H7 (cell line): ENCODE measurements at places on chromosomes 2 and 18. TPM values are rescaled to one million over a fixed set of nuclear protein-coding genes. Genes with fewer than 3 reads are reported as not detected.

DNA sequence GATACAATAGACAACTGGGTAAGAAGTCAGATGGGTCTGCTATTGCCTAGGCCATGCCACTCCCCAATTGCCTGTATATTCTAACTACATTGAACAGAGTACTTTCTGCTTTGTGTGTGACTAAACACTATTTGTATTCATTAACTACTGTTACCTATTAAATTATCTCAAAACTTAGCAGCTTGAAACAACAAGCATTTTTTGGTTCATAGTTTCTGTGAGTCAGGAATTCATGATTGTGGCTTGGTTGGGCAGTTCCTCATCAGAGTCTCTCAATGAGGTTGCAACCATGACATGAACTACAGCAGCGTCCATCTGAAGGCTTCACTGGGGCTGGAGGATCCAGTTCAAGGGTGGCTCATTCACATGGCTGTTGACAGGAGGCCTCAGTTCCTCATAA, 205.7 kb downstream of the EN1 start:
- DNase-seq: no peak

DNA sequence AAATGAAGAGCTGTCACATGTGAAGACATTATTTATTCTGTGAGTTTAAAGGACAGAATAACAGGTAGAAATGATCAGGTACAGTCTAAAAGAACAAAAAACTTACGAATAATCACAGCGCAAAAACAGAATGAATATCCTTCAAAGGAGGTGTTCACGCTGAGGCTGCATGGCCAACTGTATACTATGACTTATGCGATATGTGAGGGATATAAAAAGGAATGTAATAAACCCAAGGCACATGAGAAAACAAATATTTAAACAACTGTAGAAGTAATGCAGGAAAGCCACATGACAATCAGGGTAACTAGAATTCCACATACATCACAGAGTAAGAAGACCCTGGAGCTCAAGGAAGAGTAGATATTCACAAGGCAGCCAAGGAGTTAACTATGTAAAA, 81.3 kb downstream of the RTTN start:
- no peak for DNase-seq

- no peak for DNase-seq
Observed at GRCh38 chr2:8090748-8091700, 590.8 kb upstream of the ID2 start.

GRCh38 chr2:191218292-191218898, 26.8 kb upstream of the MYO1B start:
- peak; percentile 21 for DNase-seq

DNA sequence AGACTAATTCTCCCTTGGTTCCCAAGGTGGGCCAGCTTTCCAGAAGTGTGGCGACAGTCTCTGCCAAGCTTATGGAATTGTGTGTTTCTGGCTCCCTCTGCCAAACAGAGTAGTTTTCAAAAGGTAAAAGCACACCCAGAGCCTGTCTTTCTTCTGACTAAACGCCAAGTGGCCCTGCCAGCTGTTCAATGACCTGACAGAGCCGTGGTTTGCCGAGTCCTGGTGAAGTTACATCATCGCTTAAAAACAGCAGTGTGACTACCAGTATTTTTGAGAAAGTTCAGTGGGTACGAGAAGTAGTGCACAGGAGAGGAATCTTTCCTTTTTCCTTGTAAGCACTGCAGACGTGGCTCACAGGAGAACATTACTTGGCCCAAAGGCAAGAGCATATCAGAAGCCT, 1.9 kb downstream of the PER2 start:
- no peak for DNase-seq

GRCh38 chr2:80549901-80550300, 245.3 kb upstream of the LRRTM1 start:
- DNase-seq: no peak

DNA sequence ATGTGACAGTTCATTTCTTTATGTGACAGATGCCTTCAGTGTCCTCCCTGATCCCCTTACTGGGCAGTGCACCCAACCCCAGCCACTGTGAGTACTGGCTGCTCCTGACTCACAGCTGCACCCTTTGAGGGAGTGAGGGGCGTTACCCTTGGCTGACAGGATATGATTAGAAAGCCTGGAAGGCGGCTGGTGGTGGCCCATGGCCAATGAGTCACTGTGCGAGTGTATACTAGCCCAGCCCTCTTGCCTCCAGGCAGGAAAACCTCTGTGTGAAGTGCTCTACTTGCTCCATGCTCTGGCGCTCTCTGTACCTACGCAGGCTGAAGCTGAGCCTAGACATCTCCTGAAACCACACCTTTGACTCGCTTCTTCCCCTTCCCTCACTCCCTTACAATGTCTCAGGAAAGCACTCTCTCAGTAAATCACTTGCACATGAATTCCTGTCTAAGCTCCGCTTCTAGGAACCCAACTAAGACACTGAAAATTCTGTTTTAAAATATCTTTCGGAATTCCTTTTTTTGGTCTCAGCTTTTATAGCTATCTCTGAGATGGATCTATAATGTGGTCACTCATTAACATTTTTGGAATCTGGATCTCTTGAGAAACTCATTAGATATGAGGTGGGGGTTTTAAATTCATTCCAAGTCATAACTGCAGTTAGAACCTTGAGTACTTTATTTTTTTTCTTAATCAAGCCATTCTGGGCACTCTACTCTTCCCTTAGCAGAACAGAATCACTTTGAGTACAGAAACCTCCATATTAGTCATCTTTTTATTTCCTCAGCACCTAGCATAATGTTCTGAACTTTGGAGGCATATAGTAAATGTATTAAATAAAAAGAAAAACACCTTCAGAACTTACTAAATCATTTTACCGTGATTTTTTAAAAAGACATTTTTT, 25.3 kb upstream of the STAM2 start:
- DNase-seq: peak; percentile 10

DNA sequence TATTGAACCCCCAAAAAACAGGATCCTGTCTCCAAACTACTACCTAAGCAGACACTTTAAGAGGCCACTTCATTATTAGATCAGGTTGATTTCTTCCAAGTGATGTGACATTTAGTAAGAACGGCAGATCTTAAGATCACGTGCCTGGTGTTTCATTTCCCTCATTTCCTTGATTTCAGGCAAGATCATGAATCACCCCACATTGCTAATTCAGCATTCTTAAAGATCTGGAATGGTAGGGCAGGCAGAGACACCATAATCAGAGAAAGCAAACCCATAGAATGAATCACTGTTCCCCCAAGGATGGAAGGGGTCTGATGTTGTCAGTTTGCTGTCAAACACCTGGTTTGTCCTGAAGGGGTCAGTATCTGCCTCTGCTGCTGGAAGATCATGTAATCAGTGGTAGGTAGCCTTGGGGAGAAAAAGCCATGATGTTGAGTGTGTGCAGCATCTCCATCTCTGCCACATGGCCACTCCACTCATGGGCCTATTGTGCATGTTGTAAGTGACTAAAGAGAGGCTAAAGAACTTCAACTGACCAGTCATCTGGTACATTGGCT, 133.9 kb downstream of the ARHGAP15 start:
- peak; percentile 12 for DNase-seq

DNA sequence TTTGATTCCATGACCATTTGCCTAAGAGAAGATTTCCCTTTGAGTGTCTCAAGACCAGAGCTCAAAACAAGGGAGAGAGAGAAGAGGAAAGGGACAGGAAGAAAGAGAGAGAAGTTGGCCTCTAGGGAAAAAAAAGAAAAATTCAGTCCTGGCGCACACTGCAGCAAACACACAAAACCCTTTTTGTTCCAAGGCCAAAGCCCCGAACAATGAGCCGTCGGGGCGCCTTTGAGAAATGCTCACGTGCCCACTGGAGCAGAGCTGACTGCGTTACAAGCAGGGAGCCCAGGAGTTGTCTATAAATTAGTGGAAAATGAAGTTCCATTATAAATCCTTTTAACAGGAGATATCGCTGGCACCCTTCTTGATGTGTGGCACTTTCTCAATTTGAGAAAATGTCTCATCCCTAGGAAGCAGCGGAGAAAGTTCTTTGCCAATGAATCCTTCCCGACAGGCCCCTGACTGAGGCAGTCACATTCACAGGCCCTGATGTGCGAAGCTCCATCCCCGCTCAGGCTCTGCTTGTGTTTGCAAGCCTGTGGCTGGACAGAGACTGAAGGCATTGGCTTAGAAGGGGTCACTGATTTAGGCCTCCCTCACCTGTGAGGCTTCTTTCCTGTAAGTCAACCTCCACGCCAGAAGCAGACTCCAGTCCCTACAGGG, 32.1 kb upstream of the NCKAP5 start:
- DNase-seq: no peak

- peak; percentile 82 for DNase-seq
Observed at GRCh38 chr2:134718023-134718816, 580 bp downstream of the TMEM163 start.

- DNase-seq: peak; percentile 51
Observed at GRCh38 chr18:48140731-48141130, 210.3 kb upstream of the SMAD2 start.

DNA sequence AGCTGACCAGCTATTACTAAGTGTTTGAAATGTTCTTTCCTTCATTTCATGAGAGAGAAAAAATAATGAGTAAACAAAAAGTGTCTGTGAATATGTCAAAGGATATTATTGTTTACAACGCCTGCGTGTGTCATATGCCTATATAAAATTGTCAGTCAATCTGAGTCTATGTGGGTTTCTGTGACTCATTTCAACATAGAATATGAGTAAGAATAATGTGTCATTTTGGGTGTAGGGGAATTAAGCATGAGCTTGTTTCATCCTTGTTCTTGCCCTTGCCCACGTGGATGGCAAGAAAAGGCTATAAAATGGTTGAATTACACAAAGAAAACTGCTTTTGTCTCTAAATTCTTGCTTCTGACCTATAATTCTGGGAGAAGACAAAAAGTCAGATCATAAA, 466.0 kb downstream of the PTH2R start:
- no peak for DNase-seq

GRCh38 chr2:20759487-20759886, 63.4 kb downstream of the LDAH start:
- DNase-seq: no peak

- DNase-seq: no peak
Observed at GRCh38 chr18:10689236-10690034, 163.6 kb downstream of the NAPG start.

- peak; percentile 14 for DNase-seq
Observed at GRCh38 chr18:38077229-38077628, 511.6 kb upstream of the CELF4 start.

DNA sequence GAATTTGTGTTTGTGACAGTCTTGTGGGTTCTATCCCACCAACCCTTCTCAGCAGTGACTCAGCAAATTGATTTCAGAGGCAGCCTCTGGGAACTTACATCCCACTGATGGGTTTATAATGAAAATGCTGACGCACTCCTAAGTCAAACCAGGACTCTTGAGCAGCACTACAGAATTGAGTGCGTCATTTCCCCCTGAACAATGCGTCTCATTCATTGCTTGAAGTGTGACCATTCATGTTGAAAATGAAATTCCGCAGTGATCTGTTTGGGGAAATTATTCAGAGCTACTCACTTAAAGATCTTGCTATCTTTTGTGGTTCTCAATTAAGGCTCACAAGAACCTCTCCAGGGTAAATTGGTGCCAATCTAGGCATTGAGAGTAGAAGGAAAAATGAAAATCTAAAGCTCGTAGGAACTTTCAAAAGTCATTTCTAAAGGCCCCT, 417.7 kb upstream of the SLC14A2 start:
- no peak for DNase-seq

DNA sequence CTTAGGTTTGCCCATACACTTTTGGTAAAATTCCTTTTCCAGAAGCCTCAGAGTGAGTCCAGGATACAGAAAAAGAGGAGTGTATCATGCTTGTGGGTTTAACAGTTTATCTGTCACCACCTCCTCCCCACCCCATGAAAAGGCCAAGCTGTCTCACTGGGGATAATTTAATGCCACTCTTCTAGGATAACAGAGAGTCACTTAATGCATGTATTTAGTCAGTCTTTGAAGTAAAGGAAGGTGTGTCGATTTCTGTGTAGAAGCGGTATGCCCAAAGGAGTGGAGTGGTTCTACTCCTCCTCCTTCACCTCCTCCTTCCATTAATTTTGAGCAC, 116.4 kb downstream of the QPCT start:
- no peak for DNase-seq

DNA sequence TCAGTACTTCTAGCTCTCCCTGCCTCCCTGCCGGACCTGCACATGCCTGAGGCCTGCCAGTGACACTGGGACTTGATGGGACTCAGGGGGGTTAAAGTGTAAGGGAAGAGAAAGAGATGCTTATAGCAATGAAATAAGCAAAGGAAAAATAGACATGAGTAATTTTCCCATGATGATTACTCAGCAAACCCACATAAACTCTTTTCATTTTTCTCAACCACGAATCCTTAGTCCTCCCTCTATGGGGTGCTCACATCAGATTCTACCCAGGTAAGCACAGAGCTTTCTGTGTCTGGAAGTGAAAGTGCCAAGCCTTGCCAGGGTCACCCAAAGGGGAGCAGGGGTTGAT, 44.8 kb upstream of the ANKRD62 start:
- DNase-seq: no peak

DNA sequence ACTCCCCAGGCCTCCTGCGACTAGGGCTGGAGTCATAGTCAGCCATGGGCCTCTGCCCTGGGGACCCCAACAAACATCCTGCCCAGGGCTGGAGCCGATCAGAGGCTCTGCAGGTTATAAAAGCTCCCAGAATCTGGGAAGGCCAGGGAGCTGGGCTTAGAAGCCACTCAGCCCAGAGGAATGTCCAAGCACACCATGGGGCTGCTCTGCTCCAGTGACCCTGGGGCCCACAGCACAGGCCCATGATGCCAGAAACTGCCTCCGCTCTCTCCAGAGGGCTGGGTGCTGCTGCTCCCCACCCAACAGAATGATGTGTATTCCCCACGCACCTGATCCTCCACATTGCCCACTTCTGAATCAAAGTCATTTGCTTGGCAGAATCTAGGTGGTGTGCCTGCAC, 88.5 kb downstream of the ARMC9 start:
- no peak for DNase-seq

GRCh38 chr2:58376592-58376991, 135.5 kb upstream of the FANCL start:
- DNase-seq: no peak

- DNase-seq: no peak
Observed at GRCh38 chr18:69209761-69210160, 190.9 kb upstream of the DOK6 start.

L3MBTL4 gene
- 0.48 and 0.59 TPM in 2 replicates for total RNA-seq

SP9 gene
- 0.10 and 0.15 TPM in 2 replicates for total RNA-seq

ELOA2 gene
- total RNA-seq: not detected in 2 replicates

LYG2 gene
- not detected in 2 replicates for total RNA-seq

C1D gene
- total RNA-seq: 17.5 and 29.6 TPM in 2 replicates

TMEM247 gene
- not detected in 2 replicates for total RNA-seq

ARHGAP28 gene
- total RNA-seq: 24.5 and 32.3 TPM in 2 replicates

ATP6V1B1 gene
- total RNA-seq: 0.14 TPM in 1 of 2 replicates, not detected in the other

SEMA4F gene
- 1.1 and 1.3 TPM in 2 replicates for total RNA-seq

TUBB8B gene
- 0.11 and 0.17 TPM in 2 replicates for total RNA-seq

CD207 gene
- total RNA-seq: not detected in 2 replicates

TMEM37 gene
- total RNA-seq: 4.2 and 5.0 TPM in 2 replicates

ZSWIM2 gene
- not detected in 2 replicates for total RNA-seq
